ENCODE measurements at places on chromosomes 3 and 15.
A peak's percentile ranks its signal among the peaks of the same experiment; 100 is the strongest.

DNA sequence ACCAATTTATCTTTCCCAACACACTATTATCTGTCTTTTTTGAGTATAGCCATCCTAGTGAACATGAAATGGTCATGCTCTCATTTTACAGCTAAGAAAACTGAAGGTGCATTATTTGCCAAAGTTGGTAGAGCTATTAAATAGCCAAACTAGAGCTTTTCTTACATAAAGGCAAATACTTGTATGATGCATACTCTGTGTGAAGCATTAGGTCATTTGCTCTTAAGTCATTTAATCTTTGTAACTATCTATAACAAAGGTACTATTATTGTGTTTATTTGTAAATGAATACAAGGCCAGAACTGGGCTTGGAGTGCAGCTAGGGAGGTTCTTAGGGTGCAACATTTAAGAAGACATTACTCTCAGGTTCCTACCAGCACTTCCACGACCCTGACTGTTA is 123.7 kb downstream of the THSD4 start:
- no peak for DNase-seq

- DNase-seq, result no peak
Observed at GRCh38 chr3:8841472-8841871, 72.1 kb upstream of the OXTR start.

GRCh38 chr15:34588046-34588674 is 4.7 kb upstream of the GOLGA8B start:
- DNase-seq, result peak; percentile 35

DNA sequence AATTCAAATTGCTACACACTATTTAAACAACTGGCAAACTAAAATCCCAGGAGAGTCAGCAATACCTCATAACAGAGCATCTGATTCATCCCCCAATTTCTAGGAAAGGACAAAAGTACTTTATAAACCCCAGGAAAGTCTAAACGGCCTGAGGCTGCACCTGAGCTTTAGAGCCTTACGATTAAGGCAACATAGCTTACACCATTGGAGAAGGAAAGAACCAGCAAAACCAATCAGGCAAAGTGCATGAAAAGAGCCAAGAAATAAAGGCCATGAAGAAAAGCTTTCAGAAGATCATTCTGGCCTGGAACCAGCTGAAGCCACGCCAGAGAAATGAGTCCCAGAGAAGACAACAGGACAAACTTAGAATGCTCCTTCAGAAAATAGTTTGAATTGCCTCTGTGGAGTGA is 48.1 kb downstream of the PTPN9 start:
- DNase-seq, result peak; percentile 73

- DNase-seq, result no peak
Observed at GRCh38 chr3:161081633-161082032, 23.5 kb downstream of the B3GALNT1 start.

DNA sequence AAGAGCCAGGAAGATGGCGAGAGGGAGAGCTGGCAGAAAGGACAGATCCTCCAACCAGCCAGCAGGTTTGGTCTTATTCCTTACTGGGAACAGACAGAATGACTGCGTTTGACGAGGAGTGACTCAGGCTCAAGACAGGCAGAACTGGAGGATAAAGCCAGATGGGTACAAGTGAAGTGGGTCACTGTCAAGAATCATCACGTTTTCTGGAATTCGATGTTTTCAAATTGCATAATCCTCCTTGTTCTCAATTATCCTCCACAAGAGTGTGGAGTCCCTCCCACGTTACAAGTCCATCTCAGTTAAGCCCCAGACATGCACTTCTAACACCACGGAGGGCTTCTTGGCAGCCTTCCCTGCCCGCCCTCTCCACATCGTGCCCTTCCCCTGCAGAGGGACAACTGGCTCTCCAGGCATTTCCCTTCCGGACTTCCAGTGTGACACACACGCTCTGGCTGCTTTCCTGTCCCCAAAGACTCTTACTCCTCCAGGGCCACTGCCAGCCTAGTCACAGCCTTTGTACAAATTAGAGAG is 183.1 kb downstream of the CHST2 start:
- no peak for DNase-seq

- DNase-seq, result no peak
Observed at GRCh38 chr3:125684199-125684598, 88.9 kb upstream of the OSBPL11 start.

DNA sequence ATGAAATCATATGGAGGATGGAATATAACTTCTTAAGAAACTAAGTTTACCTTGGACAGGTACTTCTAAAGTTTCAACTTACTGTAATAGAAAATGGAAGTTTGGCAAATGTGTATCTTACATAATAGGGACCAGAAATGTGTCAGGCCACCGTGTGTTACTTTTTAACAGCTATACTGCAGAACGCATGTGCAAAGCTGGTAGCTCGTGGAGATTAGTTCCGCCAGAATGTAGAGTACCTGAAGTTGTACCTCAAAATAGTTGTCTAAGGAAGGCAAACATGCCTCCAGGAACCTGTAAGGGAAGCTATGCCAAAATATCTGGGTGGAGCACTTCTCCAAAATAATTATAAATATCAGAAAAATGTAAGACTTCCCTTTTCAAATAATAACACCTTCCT is 920.6 kb downstream of the ROBO1 start:
- no peak for DNase-seq

DNA sequence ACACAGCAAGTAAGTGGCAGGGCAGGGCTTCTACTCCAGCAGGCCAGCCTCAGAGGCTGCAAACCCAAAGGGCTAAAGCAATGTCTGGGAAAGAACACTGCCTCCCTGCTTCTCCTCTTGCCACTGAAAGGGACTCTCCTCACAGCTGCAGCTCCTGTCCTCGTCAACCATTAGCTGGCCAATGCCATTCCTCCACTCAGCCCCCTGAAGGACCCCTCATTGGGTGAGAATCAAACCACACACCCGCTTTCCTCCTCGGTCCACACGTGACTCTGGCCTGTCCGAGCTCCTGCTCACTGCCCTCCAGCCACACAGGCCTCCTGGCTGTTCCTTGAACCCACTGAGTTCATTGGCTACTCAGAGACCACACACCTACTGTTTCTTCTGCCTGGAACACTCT is 253.7 kb upstream of the TLE3 start:
- DNase-seq, result no peak

GRCh38 chr3:66998904-66999235 is 763 bp downstream of the KBTBD8 start:
- DNase-seq, result no peak

GRCh38 chr15:69393831-69394491 is 20.2 kb upstream of the KIF23 start:
- no peak for DNase-seq

GRCh38 chr3:142941373-142942123 is 21.9 kb downstream of the PAQR9 start:
- DNase-seq, result no peak

DNA sequence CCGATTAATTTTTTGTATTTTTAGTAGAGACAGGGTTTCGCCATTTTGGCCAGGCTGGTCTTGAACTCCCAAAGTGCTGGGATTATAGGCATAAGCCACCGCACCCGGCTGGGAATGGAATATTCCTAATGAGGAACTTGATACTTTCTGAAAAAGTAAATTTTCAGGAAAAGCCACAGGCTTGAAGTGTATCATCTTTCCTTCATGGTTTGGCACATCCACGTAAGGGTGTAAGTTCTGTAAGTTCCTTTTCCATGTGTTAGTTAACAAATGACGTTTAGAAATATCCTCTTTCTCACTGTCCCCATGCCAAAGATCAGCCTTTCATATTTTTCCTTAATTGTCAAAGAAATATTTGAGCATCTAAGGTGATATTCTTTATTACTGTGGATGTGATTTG is 24.9 kb downstream of the TMEM45A start:
- no peak for DNase-seq

DNA sequence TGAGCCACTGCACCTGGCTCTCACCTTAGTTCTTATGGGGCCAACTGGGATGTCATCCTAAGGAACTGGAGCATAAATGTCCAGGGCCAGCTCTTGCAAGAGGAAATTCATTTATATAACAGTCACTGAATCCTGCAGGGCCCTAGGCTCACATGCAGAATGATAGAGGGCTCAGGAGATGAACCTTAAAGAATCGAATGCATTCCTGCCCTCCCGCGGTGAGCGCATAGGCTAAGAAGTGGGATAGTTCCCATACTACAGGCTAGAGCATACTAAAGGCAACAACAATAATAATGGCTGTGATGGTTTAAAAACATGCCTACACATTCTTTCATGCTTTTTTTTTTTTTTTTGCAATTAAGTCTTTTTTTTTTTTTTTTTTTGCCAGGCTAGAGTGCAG is 17.1 kb upstream of the CSRNP1 start:
- DNase-seq, result no peak

DNA sequence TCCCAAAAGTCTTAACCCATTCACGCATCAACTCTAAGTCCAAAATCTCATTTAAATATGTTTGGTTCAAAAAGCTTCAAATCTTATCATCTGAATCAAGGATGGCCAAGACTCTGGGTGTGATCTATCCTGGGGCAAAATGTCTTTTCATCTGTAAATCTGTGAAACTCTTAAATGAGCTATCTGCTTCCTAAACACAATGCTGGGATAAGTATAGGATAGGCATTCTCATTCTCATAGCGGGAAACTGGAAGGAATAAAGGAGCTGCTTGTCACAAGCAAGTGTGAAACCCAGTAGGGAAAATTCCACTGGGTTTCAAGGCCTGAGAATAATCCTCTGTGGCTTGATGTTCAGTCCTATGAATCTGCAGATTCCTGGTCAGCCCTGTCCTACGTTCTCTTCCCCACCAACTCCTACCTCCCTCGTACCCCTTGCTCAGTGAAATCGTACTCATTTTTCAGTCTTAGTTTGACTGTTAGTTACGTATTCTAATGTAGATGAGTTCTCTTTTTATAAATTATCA is 156.7 kb downstream of the EPHA3 start:
- DNase-seq, result no peak

DNA sequence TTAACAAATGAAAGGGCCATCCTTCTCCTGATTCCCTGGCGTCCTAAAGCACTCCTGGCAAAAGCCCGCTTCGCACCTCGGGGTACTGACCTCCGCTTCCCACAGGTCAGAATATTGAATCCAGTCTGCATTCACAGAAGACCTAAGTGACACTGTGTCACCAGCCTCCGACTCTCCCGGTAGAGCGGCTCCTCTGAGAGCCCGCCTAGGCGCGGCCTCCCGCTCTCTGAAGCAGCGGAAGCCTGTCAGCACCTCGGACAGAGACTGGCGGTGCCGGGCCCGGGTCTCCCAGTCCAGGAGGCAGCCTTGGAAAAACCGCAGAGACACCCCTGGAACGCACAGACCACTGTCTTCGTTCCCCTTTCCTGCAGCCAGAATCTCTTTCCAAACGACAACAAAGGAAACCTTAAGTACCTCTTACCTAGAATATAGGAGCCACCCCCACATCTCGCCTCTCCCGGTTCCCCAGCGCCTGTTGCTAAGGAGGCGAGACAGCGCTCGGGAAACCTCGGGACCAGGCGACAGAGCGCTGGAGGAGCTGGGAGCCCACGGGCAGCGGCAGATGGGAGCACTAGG is 1.2 kb downstream of the GABRB3 start:
- no peak for DNase-seq

- no peak for DNase-seq
Observed at GRCh38 chr3:16810593-16811367, 74.0 kb upstream of the PLCL2 start.

GRCh38 chr15:40871749-40872617 is 2.1 kb downstream of the RHOV start:
- no peak for DNase-seq

Data from tibial nerve (tissue), 4 donors.